ENCODE measurements at places on chromosomes 12 and 14. TPM values are rescaled to one million over a fixed set of nuclear protein-coding genes. Genes with fewer than 3 reads are reported as not detected.

The ESRRB gene
- total RNA-seq = 0.16 TPM

The TAS2R19 gene
- not detected for total RNA-seq

The MYF6 gene
- total RNA-seq = not detected

The MUCL1 gene
- total RNA-seq = not detected

The KRT82 gene
- total RNA-seq = not detected

The HOXC10 gene
- total RNA-seq = 2.6 TPM

The KRT73 gene
- total RNA-seq = not detected

The ADIPOR2 gene
- 47.3 TPM for total RNA-seq

The MSRB3 gene
- 24.3 TPM for total RNA-seq

The KCNMB4 gene
- total RNA-seq = 0.13 TPM

The NANOG gene
- total RNA-seq = not detected

The TRPV4 gene
- total RNA-seq = 0.08 TPM

The PLCZ1 gene
- total RNA-seq = not detected
